ENCODE measurements at places on chromosomes 2 and 18. TPM values are rescaled to one million over a fixed set of nuclear protein-coding genes. Genes with fewer than 3 reads are reported as not detected.

The WNT10A gene
- 11.4 TPM for total RNA-seq

The SLC9A4 gene
- total RNA-seq: 0.22 TPM

GRCh38 chr2:26727641-26728561, 35.4 kb downstream of the KCNK3 start:
- no peak for DNase-seq

DNA sequence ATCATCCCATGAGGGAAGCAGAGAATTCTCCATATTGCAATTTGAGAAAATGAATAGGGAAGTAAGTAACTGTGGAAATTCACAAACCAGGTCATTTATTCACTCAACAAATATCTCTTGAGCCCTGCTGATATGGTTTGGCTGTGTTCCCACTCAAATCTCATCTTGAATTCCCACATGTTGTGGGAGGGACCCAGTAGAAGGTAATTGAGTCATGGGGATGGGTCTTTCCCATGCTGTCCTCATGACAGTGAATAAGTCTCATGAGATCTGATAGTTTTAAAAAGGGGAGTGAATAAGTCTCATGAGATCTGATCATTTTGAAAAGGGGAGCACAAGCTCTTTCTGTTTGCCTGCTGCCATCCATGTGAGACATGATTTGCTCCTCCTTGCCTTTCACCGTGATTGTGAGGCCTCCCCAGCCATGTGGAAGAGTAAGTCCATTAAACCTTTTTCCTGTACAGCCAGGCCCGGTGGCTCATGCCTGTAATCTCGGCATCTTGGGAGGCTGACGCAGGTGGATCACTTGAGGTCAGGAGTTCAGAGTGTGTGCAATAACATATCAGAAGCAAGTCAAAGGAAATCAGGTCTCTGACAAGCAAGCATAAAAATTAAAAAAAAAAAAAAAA, 193.2 kb downstream of the NDUFA10 start:
- DNase-seq: no peak

DNA sequence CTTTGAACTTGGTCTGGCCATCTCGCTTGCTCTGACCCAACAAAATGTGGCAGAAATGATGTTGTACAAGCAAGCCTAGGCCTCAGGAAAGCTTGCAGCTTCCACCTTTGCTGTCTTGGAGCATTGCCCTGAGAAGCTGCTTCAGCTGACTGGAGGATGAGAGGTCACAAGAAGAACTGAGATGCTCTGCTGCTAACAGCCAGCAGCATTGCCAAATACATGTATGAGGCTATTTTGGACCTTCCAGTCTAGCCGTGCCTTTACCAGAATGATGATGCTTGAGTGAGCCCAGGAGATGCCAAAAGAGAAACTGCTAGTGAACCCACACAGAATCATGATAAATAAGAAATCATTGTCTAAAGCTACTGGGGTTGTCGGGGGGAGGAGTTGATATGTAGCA, 13.2 kb upstream of the ITGAV start:
- DNase-seq: no peak

GRCh38 chr2:99340669-99341236, 3.6 kb downstream of the EIF5B start:
- no peak for DNase-seq

GRCh38 chr2:95376311-95377215, 25.9 kb upstream of the FAHD2A start:
- DNase-seq: no peak

DNA sequence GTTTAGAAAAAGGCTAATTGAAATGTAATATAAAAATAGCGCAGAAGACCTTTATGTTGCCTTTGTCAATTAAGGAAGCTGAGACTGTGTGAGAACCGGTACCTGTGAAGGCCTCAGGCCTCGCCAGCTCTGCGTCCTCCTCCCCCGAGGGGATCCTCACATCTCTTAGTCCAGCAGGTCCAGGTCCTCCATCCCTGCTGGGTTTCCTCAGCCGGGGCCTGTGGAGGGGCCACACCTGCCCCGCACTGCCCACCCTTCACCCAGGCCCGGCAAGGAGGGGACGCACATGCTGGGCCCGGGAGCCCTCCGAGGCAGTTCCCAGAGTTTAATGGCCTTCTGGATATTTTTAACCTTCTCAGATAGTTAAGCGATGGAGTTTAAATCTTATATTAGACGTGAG, 3.5 kb downstream of the KCNG2 start:
- no peak for DNase-seq

All from OCI-LY7 (cell line).